ENCODE measurements at places on chromosomes 1 and 21.

DNA sequence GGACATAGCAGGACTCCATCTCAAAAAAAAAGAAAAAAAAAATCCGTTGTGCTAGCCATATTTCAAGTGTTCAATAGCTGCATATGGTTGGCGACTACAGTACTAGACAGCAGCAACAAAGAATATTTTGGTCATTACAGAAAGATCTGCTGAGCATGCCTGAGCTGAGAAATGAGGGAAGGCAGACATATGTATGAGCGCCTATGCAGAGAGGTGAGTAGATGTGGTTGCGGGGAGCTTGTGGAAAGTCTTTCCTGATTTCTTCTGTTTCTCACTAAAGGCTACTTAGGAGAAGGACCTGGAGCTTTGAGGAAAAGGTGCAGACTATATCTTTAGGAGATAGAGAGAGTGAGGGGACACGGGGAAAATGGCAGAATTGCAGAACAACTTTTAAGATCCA is 21.0 kb upstream of the APP start:
- DNase-seq: no peak

DNA sequence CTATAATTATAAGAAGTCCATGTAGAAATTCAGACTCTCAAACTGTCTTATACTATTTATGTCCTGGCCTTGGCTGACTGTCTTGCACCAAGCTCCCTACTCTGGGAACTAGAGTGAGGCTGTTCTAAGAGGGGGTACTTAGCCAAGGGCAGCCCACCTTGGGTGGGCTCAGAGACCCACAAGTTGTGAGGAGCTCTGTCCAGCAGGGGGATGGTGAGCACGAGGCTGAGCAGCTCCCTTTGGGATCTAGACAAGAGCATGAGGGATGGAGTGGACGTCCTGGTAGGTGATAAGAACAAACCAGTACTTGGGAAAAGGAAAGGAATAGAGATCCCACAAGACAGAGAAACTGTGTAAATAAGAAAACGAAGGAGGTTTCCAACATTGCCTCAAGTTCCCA is 127.1 kb upstream of the SLC44A3 start:
- no peak for DNase-seq

DNA sequence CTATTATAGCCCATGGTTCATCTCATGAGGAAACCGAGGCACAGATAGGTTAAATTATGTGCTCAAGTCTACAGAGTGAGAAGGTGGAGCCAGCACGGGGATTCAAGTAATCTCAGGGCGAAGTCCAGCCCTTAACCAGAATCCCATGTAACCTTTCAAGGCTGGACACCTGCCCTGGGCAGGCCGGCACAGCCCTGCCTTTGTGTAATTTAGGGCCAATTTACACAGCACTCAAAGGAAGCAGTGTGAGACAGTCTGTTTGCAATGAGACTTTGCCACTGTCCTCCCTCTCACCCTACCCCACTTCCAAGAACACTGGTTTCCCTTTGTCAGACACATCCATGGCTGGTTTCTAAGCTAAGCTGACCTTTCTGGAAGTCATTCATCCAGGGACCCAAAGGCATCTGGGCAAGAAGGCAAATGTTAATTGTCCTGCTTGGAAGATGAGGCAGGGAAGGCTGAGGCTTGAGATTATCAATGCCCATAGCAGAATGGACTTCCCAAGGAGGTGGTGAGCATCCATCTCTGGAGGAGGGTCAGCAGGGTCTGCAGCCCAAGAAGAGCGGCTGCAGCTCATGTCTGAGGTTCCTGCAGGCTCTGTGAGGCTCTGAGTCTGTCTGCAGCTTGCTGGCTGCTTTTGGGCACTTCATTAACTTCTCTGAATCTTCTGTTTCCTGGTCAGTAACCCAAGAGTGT is 159.2 kb downstream of the TRABD2B start:
- no peak for DNase-seq

- DNase-seq: no peak
These were observed 198.2 kb upstream of the FGGY start for GRCh38 chr1:59098655-59099054.

DNA sequence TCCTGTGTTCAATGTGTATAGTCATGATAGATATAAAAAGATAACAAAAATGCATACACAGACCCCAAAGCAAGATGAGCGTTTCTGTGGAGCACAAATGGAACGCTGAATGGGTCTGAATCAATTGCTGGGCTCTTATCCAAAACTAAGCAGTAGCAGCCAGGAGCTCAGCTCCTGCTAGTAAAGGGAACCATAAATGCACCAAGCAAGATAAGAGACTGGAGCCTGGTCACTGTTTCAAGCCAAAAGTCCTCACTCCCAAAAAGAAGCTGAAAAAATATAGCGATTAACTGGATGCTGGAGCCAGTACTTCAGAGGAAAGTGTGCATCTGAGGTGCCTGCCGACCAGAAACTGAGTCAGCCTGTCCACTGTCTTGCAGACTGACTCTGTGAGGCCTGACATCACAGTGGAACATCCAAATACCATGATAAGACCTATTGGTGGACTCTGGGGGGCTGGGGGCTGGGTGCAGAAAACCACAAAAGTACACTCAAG is 68.9 kb downstream of the LRRC8C start:
- peak; percentile 39 for DNase-seq

GRCh38 chr1:18481921-18482701 is 1.4 kb downstream of the KLHDC7A start:
- no peak for DNase-seq

DNA sequence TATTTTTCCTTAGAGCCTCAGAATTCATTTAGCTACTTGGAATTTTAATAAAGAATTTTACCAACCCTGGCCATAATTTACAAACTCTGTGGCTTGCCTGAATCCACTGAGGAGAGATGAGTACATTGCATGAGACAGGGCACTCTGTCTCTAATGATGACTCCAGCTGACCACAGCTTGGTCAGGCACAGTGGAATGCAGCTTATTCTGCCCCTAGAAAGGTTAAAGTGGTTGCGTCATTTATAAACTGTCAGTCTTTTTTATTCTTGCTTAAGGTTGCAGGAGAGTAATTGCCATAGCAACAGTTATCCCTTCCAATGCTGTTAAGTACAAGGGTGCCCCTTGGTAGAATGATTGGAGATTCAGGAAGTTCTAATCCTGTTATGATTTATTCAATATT is 28.3 kb downstream of the PDE4B start:
- DNase-seq: no peak

DNA sequence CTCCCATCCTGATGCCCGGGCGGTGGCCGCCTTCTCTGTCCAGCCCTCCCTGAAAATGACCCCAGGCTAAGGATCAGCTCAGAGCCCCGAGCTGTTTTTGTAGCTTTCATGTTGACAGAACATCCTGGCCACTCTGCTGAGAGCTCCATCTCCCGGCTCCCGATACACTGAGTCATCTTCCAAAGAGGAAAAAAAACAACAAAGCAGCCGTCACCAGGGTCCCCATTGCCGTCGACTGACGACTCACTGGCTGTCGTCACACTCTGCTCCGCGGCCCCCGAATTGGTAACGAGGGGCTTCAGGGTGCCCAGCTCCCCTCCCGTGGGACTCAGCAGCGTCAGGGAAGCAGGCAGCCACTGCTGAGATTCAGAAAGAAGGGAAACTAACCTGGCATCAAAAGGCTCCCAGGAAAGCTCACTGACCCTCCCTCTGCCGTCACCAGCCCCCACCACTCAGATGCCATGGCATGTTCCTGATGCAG is 67.2 kb downstream of the CD46 start:
- DNase-seq: no peak

DNA sequence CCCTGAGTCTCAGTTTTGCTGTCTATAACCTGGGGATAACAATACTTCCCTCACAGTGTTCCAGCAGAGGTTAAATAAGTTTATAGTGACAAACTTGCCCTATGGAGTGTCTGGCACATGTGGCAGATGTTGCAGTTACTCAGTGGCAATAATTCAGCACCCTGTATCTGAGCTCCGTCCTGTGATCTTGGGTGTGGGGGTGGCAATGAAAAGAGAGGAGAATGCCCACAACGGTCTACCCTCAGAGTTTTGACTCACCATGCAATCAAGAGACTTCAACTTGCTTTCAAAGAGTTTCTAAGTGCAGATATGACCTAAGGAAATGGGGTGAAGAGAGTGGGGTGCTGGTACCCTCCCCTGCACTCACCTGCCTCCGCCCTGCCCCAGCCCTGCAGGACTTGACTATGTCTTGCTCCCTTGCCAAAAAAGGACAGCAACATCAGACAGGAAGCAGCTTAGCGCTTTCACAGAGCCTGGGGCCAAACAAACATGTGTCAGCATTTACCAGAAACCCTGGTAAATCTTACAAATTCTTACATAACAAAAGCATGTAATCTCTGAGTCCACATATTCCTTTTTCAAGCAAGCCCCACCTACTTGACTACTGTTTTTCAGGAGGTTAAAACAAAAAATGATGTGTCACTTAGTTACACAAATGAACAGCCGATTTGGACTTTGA is 185.1 kb upstream of the CAMK1G start:
- DNase-seq: no peak

- no peak for DNase-seq
These were observed 106.0 kb downstream of the MRPS6 start for GRCh38 chr21:34179204-34179935.

GRCh38 chr1:32028746-32029145 is 15.1 kb downstream of the KHDRBS1 start:
- no peak for DNase-seq

DNA sequence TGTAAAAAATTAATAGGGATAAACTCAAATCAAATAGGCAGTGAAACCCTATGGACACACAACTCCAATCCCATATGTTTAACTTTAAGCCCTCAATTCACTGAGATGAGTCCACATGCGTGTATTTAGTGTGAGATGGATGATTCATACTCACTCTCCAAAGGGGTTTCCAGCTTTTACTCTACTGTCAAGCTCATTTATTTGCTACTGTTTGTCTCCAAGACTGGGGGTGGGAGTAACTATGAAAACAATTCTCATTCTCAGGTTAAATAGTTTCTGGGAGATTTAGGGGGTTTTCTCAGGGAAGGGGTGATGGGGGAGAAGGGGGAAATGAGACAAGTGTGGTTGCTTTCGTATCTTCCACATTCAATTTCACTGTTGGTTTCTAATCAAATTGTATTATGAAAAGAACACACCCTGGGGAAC is 2.7 kb downstream of the RAB29 start:
- DNase-seq: no peak

- DNase-seq: no peak
These were observed 96.2 kb downstream of the BEND5 start for GRCh38 chr1:48680411-48681035.

DNA sequence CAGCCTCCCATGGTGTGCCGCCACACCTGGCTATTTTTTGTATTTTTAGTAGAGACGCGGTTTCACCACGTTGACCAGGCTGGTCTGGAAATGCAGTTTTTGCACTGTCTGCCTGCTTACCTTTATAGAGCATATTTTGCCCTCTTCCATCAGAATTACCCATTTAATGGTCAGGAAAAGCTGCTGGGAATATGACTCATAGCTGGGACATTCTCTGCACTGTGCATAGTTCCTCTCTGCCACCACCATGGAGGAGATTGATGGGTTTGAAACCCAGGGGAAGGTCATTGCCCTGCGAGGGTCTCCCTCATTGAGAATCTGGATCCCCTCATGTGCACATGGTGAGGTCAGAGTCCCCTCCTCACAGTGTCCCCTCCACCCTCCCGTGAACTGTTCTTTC is 32.1 kb downstream of the MX1 start:
- no peak for DNase-seq

GRCh38 chr21:42533963-42534355 is 20.3 kb downstream of the SLC37A1 start:
- DNase-seq: no peak

DNA sequence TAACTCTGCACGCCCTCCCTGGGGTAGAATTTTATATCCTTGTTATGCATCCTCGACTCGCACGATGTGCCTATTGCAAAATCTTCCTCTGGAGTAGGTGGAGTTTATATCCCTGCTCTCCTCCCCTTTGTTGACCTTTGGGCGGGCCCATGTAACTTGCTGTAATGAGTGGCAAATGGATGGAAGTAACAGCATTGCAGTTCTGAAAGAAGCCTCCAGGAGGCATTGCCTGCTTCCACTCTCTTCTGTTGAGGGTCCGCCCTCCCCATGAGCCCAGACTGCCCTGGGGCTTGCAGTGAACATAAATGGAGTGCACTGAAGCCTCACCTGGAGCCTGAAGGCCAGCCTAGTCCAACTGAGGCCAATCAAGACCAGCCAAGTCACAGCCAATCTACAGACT is 62.2 kb upstream of the GRIK3 start:
- DNase-seq: no peak

DNA sequence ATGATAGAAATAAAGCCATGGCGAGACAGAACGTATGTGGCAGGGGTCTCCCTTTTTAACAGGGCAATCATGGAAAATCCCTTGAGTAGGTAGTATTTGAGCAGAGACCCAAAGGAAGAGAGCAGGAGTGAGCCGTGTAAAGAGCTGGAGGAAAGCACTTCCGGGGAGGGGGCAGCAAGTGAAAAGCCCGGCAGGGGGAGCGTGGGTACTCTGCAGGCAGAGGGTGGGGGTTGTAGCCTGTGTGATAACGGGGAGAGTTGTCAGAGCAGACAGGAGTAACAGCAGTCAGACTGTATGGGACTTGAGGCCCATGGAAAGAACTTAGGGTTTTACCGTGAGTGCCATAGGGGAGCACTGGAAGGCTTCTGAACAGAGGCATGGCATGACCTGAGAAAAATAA is 51.1 kb upstream of the LDLRAP1 start:
- DNase-seq: no peak

- DNase-seq: no peak
These were observed 116.0 kb downstream of the NOS1AP start for GRCh38 chr1:162185314-162186025.

GRCh38 chr21:31931644-31932469 is 59.0 kb downstream of the HUNK start:
- no peak for DNase-seq

- no peak for DNase-seq
These were observed 12.3 kb downstream of the HUNK start for GRCh38 chr21:31885146-31885545.

DNA sequence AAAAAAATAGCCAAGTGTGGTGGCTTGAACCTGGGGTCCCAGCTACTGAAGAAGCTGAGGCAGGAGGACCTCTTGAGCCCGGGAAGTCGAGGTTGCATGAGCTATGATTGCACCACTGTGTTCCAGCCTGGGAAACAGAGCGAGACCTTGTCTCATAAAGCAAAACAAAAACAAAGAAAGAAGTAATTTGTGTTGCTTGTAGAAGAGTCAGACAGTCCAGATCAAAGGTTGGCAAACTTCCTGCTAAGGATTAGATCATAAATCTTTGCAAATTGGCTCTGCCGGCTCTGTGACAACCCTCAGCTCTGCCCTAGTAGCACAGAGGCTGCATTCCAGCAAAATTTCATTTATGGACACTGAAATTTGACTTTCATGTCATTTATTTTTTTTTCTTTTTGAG is 19.0 kb upstream of the MFN2 start:
- no peak for DNase-seq

DNA sequence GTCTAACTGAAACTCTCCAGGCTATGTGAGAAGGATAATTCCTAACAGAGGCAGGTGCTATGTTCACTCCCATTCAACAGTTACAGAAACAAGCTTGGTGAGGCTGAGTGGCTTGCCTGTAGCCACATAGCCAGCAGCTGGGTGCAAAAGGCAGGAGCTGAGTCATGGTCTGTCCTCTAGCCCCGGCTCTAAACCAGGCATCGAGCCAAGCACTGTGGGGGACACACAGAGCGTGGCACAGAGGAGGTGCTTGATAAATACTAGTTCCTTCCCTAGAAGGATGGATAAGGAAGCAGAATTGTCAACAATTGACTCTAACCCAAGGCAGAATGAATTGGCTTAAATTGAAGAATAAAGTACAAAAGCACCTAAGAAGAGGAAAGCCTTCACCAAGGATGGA is 10.4 kb upstream of the KCNA2 start:
- DNase-seq: no peak
